ENCODE measurements at places on chromosomes 4 and X.

DNA sequence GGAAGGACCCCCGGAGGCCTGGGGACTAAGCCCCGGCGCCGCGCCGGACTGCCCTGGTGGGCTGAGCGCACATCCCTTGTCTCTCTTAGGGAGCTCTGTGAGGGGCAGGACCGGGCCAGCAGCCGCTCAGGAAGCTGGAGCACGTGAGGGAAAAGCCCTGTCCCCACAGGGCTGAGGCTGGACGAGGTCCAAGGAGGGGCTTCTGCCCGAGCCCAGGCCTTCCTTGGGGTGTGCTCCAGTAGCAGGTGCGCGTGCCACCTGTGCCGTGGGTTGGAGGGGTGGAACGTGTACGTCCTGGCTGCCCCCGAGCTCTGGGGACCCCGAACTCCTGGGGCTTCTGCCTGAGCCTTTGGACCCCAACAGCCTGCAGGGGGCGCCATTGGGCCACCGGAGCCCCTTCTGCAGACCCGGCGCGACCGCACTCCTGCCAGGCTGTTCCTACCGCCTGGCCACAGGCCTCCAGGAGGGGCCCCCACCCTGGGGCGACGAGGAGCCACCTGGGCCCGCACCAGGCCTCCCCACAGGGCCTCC is 27.2 kb downstream of the TACC3 start:
- peak; percentile 84 for DNase-seq

- no peak for DNase-seq
Measured at GRCh38 chr4:37528166-37528885, 157.8 kb downstream of the RELL1 start.

GRCh38 chr4:186345184-186345583 is 79.2 kb downstream of the F11 start:
- DNase-seq, result no peak

- DNase-seq, result no peak
Measured at GRCh38 chr4:186832906-186833305, 109.2 kb upstream of the FAT1 start.

- no peak for DNase-seq
Measured at GRCh38 chr4:93831716-93832496, 3.4 kb downstream of the ATOH1 start.

DNA sequence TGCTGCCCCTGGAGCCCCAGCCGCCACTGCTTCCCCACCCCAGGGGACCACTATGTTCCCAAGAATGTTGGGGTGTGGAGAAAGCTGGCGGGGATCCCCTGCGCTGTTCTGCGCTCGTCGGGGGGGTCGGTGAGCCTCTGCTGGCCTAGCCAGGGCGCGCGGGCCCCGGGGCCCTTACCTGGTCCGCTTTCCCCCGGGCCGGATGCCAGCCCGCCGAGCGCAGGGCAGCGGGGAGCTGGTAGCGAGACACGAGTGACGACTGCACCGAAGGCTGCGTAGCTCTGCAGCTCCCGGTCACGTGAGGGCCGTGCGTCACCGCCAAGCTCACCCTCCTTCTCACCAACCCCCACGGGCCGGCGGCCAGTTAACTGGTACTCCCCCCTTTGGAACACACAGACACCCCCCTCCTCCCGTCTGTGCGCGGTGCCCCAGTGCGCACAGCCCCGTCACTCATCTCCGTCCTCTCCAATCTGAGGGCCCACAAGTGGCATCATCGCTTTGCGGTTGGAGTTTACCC is at the start of gene BEX1:
TSS of gene BEX1 (minus strand) at position 254 of the 517 bp plus-strand sequence. CDS start 897 bp downstream, outside the sequence.
- no peak for DNase-seq

DNA sequence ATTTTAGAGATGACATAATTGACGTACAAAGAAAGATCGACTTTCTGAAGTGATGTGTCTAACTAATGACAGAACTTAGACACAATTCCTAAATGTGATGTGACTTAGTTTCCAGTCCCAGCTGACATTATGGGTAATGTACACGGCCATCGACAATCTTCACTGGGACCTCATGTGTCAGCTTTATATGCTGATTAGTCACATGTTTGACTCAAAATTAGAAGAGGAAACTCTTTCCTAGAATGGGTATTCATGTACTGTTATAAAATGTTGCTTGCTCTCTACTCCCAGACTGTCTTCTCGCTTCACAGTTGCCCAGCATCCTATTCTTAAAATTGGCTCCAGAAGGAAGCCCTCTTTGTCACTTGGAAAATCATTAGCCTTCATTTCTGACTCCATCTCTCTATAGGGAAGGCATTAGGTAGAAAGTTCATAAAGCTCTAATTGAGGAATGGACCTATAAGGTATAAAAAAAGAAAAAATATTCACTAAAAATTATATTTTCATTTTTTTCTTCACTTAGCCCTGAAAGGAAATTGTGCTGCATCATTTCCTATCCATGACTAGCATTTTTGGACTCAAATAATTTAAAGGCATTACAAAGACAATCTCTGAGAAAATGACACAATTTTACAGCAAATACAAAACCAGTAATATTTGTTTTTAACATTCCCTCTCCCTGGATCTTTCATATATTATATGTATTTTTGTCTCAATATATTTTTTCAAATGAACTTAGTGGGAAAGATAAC is 554.6 kb downstream of the INPP4B start:
- DNase-seq, result no peak

GRCh38 chr4:141425124-141425523 is 204.4 kb downstream of the ZNF330 start:
- peak; percentile 50 for DNase-seq

DNA sequence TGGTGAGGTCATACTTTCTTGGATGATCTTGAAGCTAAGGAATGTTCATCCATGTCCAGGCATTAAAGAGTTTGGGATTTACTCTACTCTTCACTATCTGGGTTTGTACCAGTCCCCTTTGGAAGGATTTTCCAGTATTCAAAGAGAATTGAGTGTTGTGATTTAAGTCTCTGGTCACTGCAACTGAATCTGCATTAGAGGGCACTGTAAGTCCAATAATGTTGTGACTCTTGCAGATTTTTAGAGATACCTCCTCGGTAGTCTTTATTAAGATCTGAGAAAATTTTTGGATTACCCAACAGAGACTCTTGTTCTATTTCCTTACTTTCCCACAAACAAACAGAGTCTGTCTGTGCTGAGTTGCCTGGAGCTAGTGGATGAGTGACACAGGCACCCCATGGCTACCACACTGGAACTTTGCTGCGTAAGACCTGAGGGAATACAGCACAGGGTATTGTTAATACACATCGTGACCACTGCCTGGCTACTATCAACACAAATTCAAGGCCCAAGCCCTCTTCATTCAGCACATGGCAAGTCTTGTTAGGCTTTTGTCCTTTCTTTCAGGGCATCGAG is 357.1 kb upstream of the KLHL4 start:
- DNase-seq, result no peak

DNA sequence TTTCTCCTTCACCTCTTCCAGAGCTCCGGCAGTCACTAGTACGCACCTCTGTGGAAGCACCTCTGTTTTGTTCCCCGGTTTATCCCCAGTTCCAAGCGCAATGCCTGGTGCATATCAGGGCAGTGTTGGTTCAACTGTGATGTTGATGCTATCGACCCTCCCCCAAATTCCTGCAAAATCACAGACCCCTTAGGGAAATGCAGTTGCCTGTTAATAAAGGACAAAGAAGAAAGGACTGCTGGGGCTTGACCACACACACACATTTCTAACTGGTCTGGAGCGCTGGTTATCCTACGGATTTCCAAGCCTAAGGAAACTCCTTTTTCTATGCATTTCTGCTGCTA is 530 bp upstream of the NMU start:
- no peak for DNase-seq

GRCh38 chr4:71417150-71417549 is 78.3 kb downstream of the SLC4A4 start:
- DNase-seq, result no peak

- no peak for DNase-seq
Measured at GRCh38 chr4:151801547-151802516, 41.0 kb upstream of the GATB start.

GRCh38 chr4:150094676-150095075 is 16.4 kb downstream of the DCLK2 start:
- no peak for DNase-seq

- no peak for DNase-seq
Measured at GRCh38 chr4:90970021-90970420, 842.8 kb downstream of the CCSER1 start.

DNA sequence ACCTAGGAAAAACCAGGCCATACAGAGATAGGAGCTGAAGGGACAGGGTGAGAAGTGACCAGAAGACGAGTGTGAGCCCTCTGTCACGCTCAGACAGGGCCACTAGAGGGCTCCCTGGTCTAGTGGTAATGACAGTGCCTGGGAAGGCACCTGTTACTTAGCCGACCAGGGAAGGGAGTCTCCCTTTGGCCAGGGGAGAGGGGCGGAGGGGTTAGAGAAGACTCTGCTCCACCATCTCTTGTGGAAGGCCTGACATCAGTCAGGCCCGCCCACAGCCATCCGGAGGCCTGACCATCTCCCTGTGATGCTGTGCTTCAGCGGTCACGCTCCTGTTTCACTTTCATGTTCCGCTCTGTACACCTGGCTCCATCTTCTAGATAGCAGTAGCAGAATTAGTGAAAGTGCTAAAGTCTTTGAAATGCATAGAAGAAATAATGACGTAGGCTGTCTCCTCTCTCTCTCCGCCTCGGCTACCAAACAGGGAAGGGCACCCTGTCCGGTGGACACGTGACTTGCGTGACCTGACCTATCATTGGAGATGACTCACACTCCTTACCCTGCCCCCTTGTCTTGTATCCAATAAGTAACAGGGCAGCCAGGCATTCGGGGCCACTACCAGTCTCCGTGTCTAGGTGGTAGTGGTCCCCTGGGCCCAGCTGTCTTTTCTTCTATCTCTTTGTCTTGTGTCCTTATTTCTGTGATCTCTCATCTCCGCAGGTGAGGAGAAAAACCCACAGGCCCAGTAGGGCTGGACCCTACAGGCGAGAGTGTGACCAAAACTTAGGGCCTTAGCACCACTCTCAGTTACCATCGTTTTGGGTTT is 26.7 kb downstream of the HTT-AS start:
- peak; percentile 36 for DNase-seq

DNA sequence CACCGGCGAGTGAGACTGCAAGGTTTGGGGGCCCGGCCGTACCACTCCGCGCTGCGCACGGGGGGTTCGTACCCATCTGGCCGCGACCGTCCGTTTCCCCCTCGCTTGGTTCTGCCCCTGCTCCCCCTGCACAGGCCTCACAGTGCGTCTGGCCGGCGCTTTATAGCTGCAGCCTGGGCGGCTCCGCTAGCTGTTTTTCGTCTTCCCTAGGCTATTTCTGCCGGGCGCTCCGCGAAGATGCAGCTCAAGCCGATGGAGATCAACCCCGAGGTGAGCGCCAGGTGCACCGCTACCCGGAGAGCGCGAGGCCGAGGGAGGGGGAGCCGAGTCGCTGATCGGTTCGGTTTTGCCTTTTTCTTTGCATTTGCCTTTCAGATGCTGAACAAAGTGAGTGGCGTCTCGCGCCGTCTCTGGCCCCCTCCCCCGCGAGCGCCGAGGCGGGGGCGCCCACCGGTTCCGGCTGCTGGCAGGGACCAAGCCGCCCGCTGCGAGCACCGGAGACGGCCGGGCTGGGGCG is at the start of gene UCHL1:
TSS of gene UCHL1 (plus strand) at position 189 of the 517 bp plus-strand sequence. CDS start at position 238, 49 bp downstream.
- DNase-seq, result peak; percentile 25

- no peak for DNase-seq
Measured at GRCh38 chr4:155675709-155676429, 9.2 kb downstream of the GUCY1A1 start.

Data from AG08395 (cell line).